Stimulated activated CD4-positive, alpha-beta T cell treated with anti-CD3 and anti-CD28 coated beads, Interleukin-4, amount 100 ng/mL, for 1 hour (primary cell): ENCODE measurements at places on chromosomes 4 and X.

DNA sequence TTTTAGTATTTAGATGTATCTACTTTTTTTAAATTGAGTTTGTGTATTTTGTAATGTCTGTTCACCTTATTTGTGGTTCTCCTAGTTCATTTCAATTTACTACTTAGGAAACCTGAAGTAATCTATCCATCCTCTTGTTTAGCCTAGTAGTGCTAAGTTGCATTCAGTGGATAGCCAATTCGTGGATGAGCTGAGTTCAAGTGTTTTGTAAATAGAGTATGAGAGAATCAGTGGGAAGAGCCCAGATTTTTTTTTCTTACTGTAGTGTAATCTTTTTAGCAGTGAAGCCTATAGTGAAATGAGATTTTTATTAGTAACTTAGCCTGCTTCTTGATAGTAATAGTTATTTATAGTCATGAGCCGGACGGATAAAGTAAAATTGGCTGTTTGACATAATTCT lies 21.7 kb downstream of the STAG2 start:
- no peak for DNase-seq

- no peak for DNase-seq
Observed at GRCh38 chr4:40585201-40585799, 44.4 kb downstream of the RBM47 start.

GRCh38 chr4:87255755-87256154 lies 35.3 kb upstream of the KLHL8 start:
- DNase-seq = no peak

GRCh38 chr4:153038623-153039311 lies 102.6 kb downstream of the FHDC1 start:
- DNase-seq = no peak
